ENCODE measurements at places on chromosomes 7 and 10. TPM values are rescaled to one million over a fixed set of nuclear protein-coding genes. Genes with fewer than 3 reads are reported as not detected.

KCNMA1 gene
- total RNA-seq, result 0.42 TPM

C10orf105 gene
- total RNA-seq, result 0.31 TPM

AGAP5 gene
- total RNA-seq, result 1.8 TPM

ANXA8L1 gene
- 0.21 TPM for total RNA-seq

MYH16 gene
- total RNA-seq, result not detected

Data from mononuclear cell (primary cell).